ENCODE measurements at places on chromosomes 12 and 14.
A peak's percentile ranks its signal among the peaks of the same experiment; 100 is the strongest.

DNA sequence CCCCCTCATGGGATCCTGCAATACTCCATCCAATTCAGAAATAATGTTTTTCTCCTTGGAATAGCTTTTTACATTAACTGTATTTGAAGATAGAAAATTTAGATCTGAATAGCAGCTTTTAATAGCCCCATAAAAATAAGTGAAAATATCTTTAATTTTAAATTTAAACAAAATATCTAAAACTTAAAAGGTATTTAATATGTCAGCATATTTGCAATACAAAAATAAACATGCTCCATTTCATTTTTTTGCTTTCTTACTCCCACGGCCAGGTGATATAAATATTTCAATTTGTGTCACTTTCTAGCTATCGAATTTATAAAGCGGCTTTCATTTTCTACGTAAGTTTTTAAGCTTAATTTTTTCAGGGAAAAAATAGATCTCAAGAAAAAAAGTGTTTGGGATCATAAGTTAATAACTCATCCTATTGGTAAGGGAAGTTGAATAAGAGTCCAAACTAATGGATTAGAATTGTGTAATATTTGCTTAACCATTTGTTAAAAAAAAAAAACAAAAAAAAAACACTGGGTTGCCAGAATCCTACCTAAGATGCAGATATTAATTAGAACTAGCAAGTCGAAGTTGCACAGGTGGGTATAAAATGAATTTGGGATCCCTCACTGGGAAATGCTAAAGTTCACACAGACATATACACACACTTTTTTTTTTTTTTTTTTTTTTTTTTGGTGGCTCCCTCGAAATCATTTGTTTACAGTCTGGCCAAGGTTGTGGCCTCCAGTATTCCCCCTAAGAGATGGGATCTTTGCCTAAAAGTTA, 47.6 kb downstream of the PPP2R5C start:
- DNase-seq, result no peak

- no peak for DNase-seq
Measured at GRCh38 chr12:112998987-112999767, 20.9 kb downstream of the OAS2 start.

GRCh38 chr12:52769946-52770345, 7.2 kb downstream of the KRT76 start:
- DNase-seq, result no peak

DNA sequence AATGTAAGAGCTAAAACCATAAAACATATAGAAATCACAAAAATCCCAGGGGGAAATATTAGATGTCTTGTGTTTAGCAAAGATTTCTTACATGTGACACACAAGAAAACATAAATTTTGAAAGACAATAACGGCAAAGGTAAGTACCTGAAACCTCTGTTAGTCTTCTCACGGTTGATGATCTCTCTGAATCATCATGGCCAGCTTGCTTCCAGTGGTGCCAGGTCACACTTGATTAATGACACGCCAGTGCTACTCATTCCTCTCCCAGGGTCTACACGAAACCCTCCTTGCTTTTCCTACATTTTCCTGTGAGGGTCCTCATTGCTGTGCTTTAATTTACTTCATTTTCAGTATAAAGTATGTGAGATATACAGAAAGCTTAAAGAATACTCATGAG, 114.4 kb upstream of the PARP11 start:
- DNase-seq, result no peak

DNA sequence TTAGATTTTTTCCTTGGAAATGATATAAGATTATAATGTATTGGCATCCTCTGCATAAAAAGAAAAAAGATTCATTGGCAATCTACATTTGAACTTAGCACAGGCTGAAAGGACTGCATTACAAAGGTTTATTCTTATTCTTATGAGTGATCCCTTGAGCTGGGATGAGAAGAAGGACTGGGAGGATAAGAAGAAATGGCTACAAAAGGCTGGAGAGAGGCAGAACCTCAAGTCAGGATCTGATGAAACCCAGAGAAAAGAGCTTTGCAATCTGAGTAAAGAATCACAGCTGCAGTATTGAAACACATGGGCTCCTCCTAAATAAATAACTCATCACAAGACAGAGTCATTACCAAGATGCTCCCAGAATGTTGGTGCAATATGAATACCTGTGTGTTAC, 1635.4 kb upstream of the FLRT2 start:
- DNase-seq, result peak; percentile 39

GRCh38 chr12:66514581-66514980, 164.3 kb downstream of the GRIP1 start:
- no peak for DNase-seq

- no peak for DNase-seq
Measured at GRCh38 chr12:47797441-47797840, 22.3 kb downstream of the HDAC7 start.

GRCh38 chr12:467591-467990, 7.9 kb downstream of the B4GALNT3 start:
- DNase-seq, result no peak

DNA sequence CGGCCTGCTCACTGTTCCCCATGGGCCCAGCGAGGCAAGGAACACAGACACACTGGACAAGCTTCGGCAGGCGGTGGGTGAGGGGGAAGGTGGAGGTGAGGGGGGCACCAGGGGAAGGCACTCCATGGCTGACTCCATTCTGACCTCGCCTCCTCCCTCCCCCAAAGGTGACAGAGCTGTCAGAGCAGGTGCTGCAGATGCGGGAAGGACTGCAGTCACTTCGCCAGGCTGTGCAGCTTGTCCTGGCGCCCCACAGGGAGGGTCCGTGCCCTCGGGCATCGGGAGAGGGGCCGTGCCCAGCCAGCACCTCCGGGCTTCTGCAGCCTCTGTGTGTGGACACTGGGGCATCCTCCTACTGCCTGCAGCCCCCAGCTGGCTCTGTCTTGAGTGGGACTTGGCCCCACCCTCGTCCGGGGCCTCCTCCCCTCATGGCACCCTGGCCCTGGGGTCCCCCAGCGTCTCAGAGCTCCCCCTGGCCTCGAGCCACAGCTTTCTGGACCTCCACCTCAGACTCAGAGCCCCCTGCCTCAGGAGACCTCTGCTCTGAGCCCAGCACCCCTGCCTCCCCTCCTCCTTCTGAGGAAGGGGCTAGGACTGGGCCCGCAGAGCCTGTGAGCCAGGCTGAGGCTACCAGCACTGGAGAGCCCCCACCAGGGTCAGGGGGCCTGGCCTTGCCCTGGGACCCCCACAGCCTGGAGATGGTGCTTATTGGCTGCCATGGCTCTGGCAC, 10.6 kb downstream of the MCRS1 start:
- DNase-seq, result no peak

DNA sequence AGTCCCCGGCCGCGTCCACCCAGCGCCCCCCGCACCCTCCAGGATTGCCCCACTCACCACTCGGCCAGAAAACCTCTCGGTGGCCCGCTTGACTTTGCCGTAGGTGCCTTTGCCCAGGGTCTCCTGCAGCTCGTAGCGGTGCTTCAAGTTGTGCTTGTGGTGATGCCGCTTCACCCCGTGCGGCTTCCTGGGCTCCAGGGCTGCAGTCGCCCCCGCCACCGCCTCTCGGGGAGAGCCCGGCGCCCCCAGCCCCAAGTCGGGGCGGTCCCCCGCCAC, 459 bp downstream of the NUAK1 start:
- peak; percentile 47 for DNase-seq

DNA sequence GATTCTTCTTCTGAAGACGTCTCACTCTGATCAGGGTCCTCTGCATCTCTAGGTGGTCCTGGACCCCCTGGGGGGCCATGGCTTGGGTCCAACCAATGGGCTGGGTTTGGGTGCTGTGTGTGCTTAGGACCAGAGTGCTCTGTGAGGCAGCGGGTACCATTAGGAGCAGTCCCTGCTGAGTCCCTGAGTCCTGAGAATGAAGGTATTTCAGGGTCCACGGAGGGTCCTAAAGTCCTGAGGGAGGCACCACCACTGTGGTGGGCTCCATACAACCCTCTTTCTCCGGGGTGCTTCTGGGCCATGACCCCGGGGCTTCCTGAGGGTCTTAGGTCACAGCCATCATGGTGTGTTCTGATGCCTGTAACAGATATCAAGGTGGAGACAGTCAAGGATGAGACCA, 1.0 kb downstream of the DNAJC14 start:
- DNase-seq, result no peak

DNA sequence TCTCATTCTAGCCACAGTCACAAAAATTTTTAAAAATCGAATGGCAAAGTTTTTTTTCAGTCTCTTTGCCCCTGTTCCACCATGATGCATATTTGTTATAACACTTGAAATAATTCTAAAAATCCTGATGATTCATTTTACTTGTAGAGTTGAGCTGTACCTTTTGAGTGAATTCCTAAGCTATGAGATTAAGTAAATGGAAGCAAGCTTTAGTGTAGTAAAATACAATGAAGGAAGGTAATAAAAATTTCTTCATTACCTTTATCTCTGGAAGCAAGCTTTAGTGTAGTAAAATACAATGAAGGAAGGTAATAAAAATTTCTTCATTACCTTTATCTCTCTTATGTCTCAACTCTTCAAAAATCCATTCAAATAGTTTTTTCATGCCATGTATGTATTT, 46.1 kb downstream of the TMTC3 start:
- DNase-seq, result no peak

DNA sequence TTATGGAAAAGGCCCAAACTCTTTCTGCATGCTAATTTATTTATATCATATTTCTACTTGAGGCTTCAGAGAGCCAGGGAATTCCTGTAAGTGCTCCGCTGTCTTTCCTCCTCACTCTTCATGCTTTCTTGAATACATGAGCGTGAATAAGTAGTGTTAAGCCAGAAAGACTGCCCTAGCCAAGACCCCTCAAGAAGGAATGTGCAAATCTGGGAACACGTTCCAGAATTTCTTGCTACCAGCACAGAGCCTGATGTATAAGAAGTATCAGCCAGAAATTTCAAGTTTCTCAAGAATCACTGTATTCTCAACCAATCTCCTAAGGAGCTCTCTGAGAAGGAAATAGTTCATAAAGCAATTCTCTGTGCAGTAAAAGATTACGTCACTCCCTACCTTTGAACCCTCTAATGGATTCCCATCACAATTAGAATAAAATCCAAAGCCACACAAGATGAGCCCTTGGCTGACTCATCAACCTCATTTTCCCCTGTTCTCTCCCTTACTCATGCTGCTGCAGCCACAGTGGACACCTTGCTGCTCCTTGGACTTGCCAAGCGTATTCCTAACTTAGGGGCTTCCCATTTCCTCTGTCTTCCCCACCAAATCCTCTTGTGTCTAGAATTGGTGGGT, 6.9 kb upstream of the TSPAN8 start:
- DNase-seq, result no peak

DNA sequence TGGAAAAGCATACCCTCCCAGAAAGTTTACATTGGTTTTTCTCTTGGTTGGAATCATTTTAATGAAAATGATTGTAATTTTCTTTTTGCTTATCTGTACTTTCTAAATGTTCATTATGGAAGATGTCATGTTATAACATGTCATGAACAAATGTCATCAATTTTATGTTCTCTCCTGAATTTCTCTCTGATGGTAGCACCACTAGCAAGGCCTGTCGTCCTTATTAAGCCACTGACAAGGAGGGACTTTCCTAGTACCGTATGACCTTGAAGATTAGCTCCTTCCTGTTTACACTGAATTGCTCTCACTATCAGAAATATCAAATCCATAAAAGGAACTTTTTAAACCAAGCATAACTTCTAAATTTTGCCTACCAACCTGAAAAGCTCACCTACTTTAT, 99.0 kb downstream of the ESR2 start:
- DNase-seq, result no peak

DNA sequence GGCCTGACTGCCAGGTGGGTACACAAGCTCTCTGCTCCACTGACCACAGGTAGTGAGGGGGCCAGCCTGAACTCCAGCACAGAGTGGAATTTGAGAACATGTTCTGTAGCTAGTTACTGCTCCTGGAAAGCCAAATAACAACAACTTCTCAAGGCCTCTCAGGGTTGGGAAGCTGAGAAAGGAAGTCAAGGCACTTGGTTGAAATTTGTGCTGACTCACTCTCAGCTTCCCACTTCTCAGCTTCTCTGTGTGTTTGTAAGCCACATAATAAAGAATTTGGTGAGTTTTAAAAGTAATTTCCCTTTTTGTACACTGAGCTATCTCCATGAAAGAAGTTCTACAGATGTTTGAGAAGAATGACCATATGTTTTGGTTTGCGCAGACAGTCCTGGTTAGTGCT, 234.9 kb downstream of the KTN1 start:
- no peak for DNase-seq

DNA sequence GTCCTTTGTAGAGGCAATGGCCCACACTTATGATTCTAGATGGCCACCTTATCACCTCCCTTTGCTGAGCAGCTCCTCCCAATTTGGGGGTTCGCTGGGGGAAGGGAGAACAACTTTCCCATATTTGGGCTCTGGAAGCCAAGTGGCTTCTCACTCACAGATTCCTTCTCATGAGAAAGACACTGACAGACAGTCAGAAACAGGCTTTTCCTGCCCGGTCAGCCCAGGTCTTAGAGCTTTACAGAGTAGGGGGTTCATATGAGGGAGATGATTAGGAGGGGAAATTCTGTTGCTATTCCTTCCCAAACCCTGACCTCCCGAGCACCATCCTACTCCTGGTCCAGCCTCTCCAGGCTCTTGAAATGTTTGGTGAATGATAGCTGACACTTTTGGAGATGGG, 60.1 kb upstream of the HSPB8 start:
- no peak for DNase-seq

- DNase-seq, result no peak
Measured at GRCh38 chr14:40447017-40447416, 1014.8 kb upstream of the FBXO33 start.

- no peak for DNase-seq
Measured at GRCh38 chr12:84183576-84183975, 729.0 kb downstream of the SLC6A15 start.

- DNase-seq, result no peak
Measured at GRCh38 chr12:119631930-119632678, 35.8 kb upstream of the PRKAB1 start.

- peak; percentile 99 for DNase-seq
Measured at GRCh38 chr12:78864403-78864869, at the start of gene SYT1. TSS of gene SYT1 (plus strand) at chr12:78864774.

DNA sequence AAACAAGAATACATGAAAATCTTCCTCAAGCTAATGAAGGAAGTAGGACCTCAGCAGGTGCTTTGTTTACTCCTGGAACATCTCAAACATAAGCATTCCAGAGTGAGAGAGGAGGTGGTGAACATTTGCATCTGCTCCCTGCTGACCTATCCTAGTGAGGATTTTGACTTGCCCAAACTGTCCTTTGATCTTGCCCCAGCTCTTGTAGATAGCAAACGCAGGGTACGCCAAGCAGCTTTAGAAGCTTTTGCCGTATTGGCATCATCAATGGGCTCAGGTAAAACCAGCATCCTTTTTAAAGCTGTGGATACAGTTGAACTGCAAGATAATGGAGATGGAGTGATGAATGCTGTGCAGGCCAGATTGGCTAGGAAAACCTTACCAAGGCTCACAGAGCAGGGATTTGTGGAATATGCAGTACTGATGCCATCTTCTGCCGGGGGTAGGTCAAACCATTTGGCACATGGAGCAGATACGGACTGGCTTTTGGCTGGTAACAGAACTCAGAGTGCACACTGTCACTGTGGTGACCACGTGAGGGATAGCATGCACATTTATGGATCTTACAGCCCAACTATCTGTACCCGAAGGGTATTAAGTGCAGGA, 1.9 kb downstream of the TOGARAM1 start:
- DNase-seq, result peak; percentile 23

- DNase-seq, result no peak
Measured at GRCh38 chr12:106722837-106723236, 51.6 kb upstream of the RIC8B start.

GRCh38 chr12:93043877-93044209, 114.7 kb upstream of the EEA1 start:
- no peak for DNase-seq

GRCh38 chr14:90697577-90698206, 118.5 kb downstream of the TTC7B start:
- DNase-seq, result peak; percentile 45
